ENCODE measurements at places on chromosomes 6 and 20.
A peak's percentile ranks its signal among the peaks of the same experiment; 100 is the strongest.

DNA sequence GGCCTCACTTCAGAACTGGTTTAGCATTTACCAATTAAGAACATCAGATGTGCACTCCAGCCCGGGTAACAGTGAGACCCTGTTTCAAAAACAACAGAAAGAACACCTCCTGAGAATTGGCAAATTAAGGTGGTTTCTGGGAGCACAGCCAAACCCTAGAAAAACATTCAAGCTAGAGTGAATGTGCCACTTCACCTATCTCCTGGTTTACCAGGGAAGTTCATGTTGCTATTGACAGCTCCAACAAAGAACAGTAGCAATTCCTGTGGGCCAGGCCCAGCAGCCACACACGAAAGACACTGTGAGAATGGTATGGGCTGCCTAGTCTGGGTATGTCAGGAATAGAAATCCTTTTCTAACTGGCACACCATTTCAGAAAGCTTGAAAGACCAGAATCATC is 4.9 kb downstream of the POLR1C start:
- no peak for DNase-seq

GRCh38 chr20:50415021-50415515 is 95.1 kb upstream of the PTPN1 start:
- no peak for DNase-seq

- peak; percentile 14 for DNase-seq
These were observed 22.2 kb upstream of the ZBTB2 start for GRCh38 chr6:151413372-151414145.

GRCh38 chr6:92109956-92110355 is 1309.4 kb downstream of the EPHA7 start:
- no peak for DNase-seq

- no peak for DNase-seq
These were observed 189.5 kb upstream of the GMDS start for GRCh38 chr6:2434912-2435311.

GRCh38 chr6:63844287-63844686 is 208.7 kb downstream of the PHF3 start:
- DNase-seq: no peak

DNA sequence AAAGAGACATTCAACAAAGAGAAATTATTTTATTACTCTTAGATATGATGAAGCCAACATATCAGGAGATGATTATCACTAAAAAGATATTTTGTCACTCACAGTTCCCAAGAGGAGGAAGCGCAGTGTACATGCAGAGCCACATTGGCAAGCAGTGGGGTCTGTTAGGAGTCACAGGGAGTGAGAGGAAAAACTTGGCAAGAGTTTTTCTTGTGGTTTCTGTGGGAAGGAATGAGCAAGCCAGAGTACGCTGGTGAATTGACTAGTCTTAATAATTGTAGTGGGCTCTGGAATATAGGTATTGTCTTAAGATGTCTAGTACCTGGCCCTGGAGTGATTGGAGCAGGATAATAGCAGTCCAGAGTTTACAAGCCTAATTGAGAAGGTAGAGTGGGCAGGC is 1095.2 kb downstream of the GRIK2 start:
- no peak for DNase-seq

DNA sequence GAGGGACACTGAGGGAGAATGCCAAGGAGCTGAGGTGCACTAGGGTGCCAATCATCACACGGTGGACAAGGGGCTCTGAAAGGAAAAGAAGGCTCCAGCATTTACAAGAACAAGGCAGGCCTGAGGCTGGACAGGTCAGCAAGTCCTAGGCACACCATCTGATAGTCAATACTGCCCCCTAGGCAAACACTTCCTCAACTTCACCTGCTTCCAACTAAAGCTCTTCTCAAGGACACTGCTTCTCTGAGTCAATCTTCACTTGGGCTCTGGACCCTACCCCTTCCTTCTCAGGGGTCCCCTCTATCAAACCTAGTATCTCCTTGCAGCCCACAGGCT is 37.7 kb upstream of the SLC4A11 start:
- peak; percentile 5 for DNase-seq

- no peak for DNase-seq
These were observed 92.7 kb downstream of the DACT2 start for GRCh38 chr6:168226902-168227318.

- DNase-seq: no peak
These were observed 115.9 kb downstream of the OTOR start for GRCh38 chr20:16864069-16864468.

- no peak for DNase-seq
These were observed 113.7 kb upstream of the ENPP5 start for GRCh38 chr6:46284475-46284874.

DNA sequence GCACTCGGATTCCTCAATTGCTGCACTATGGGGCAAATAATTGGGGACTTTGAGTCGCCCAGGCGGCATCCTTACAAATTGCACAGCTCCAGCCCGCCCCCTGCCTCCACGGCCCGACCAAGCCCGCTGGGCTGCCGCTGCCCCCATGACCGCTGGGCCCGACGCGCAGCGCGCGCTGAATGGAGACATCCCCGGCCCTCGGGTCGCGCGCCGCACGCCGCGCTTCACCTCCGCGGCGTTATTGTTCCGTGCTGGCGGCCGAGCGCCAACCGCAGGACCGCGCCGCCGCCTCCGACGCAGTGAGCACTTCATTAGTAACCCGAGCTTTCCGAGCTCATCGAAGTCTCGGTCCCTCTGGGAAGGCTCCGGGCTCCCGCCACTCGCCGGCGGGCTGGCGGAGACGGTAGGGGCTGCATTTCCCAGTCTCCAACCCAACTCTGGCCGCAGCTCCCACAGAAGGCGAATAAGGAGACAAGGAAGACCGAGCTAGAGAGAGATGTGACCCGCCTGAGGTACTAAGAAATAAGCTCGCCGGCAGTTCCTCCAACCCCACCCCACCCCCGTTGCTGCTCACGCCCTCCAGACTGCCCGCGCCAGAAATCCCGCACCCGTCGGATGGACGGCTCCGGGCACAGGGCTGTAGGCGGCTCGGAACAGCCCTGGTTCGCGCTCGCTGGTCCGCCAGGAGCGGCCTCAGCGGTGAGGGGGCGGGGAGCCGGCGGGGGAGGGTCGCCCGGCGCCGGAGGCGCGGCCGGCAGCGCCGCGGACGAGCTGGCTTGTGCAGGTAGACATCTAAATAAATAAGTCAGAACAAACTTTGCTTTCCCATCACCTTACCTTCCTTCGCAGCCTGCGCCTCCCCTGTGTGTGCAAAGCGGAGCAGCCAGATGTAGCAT is 703 bp downstream of the EPHA7 start:
- no peak for DNase-seq

- DNase-seq: no peak
These were observed 358.4 kb downstream of the BTBD3 start for GRCh38 chr20:12276011-12276673.

DNA sequence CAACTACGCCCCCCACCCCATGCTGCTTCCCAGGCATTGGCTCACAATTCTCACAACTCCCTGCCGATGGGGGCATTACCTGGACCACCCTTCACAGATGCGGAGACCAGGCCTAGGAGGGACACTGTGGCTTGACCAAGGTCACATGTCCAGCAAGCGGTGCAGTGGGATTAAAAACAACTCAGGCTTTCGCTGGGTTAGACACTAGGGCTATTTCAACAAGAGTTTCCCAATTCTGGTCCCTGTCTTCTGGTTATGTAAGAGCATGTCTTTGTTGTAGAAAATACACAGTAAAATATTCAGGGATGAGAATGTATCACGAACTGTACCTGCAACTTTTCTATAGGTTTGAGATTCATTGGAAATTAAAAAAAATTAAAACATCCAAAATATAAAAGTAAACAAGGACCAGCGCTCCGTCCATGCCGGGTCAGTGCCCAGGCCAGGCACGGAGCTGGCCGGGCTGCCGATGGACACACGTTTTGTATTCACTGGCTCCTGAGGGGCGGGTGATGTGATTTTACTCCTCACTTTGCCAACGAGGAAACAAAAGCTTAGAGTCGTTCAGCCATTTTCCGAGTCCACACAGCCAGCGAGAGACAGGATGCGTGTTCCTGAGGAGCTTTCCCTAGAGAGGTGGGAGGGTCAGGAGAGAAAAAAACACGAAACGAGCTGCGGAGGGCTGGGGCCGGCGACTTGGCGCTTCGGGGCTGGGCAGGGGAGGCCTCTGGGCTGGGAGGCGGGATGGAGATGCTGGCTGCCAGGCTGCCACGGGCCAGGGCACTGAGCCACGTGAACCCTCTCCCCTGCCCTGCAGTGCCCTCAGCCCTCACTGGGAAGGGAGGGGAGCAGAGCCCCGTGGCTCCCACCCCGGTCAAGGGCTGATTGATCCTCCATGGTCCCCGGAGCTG is 17.1 kb upstream of the VSTM2L start:
- DNase-seq: no peak

- DNase-seq: peak; percentile 92
These were observed 119.7 kb upstream of the ZNF184 start for GRCh38 chr6:27592481-27593199.

- DNase-seq: no peak
These were observed 113.6 kb upstream of the DST start for GRCh38 chr6:56756219-56756789.

DNA sequence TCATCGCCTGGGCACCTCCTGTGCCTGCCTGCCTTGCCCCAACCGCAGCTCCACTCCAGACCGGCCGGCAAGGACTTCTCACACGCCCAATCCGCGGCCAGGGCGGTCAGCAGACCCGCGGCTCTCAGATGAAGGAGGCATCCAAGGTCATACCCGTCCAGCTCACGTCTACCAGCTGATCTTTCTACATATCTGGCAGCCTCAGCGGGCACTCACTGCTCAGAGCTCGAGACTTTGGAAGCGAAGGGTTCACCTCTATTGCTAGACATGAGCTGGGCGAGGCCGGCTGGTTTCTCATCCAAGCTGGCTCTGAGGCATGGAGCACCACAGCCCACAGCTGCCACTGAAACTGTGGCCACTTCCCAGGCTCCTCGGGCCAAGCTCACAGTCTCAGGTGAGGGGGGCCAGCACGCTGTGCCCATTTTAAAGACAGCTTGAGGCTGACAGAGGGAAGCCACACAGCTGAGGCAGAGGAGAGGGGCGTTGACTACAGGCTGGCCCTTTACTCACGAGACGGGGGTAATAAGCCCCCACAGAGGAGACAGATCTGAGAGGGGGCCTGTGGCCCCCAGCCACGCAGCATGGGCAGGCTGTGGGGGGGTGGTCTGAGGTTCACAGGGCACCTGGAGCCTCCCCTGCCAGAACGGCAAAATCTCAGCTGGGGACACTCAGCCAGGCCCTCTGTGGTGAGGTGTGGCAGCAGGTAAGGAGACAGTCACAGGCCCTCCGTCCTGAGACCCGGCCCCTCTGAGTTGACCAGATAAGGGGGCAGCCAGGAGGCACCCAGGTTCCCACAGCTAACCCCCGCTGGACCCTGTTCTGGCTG is 2.0 kb downstream of the LAMA5 start:
- DNase-seq: no peak

- DNase-seq: no peak
These were observed 273.4 kb downstream of the TSHZ2 start for GRCh38 chr20:53245574-53245973.

DNA sequence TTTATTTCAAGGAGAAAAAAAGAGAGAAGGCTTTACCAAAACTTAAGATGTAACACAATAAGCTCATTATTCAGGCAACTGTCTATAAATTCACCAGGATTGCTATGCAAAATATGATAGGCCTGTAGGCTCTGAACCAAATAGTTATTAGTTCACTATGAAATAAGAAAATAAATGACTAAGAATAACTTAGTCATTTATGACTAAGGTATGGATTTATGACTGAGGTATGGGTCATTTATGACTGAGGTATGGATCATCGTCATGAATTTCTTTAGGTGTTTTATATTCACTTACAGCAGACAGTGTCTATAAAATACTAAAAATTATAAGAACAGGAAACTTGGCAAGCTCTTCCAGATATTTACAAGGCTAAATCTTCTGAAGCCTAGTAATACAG is 52.1 kb upstream of the SNX9 start:
- no peak for DNase-seq

DNA sequence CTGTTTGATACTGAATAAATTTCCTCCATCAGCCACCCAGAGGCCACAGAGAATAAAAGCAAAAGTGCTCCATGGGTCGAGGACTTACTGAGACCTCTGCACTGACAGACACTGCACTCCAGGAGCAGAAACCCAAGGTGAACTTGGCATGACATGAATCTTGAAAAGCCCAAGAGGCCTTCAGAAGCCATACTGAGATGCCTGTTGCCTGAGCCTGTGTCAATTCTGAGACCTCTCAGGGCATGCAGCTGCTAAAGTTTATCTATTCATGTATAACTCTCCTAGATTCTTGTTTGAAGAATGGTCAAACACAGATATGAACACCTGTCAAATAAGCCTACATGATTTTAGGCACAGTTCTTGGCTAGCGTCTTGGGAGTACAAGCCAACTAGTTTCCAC is 145.7 kb downstream of the KIF16B start:
- DNase-seq: no peak

DNA sequence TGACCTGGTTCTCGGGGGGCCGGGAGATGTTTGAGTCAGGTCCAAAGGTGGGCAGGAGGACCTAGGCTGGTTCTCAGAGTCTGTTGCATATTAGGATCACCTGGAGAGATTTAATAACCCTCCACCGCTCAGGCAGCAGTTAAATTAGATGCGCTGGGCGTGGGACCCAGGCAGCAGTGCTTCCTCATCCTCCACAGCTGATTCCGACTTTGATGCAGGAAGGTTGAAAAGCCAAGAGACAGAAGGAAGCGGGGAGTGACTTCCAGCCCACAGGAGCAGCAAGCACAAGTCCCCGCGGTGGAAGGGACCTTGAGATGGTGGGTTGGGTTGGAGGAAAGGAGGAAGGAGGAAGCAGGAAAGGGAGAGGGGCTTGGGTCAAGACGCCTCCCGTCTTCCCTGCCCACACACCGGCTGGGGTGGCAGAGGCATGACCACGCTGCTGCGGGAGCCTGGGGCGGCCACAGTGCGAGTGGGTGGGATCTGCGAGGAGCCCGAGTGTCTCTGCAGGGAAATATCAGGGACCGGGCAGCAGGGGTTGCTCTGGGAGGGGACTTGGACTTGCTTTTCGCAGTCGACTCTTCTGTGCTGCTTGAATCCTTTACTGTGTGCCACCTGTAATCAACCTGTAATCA is 146.0 kb downstream of the PHACTR3 start:
- DNase-seq: no peak

- DNase-seq: no peak
These were observed 56.1 kb upstream of the THEMIS start for GRCh38 chr6:127956956-127957355.

- DNase-seq: no peak
These were observed 1.7 kb upstream of the ADGRF5 start for GRCh38 chr6:46923476-46923875.

DNA sequence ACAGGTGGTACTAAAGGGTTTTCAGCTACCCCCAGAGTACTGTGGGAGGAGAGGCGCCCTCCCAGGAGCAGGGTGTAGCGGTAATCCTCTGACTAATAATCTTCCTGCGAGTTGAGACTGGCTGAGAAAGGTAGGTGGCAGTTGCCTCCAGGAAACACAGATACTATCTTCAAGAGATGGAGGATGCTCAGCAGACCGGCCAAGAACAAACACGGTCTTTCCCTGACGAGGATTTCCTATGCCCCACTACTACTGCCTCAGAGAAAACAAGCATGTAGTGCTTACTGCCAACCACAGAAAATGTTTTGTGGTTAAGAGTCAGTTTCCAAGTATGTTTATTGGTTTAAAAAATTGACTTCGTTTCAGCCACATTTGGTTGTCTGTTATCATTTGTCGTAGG is 26.8 kb downstream of the C6orf89 start:
- DNase-seq: peak; percentile 96
